ENCODE measurements at places on chromosomes 2 and 18.

DNA sequence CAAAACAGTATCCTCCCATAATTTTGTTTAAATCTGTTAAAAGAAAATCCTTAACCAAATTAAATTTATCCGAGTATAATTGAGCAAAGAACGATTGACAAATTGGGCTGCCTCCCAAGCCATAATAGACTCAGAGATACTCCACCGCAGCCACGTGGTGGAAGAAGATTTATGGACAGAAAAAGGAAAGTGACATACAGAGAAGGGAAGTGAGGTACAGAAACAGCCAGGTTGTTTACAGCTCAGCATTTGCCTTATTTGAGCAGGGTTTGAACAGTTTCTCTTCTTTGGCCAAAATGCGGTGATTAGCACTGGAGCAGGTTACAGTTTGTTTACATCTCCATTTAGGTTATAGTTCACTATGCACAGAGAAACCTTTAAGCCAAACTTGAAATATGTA, 60.8 kb downstream of the KYNU start:
- no peak for DNase-seq

DNA sequence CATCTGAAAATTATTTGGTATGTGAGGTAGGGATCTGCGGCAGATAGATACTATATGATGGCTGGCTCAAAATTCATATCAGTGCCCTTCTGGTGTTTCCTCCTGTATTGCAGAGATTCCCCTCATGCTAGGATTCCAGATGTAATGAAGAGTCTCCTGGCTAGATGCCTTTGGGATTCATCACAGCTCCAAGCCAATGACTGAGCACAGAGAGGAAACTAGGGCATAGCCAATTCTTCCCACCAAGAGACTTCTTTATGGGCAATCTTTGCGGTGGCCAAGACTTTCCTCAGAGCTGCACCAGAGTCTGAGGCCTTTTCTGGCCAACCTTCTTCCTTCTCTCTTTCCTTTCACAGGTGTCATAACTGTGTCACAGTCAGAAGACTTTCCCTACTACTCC, 25.5 kb upstream of the CIB4 start:
- no peak for DNase-seq

DNA sequence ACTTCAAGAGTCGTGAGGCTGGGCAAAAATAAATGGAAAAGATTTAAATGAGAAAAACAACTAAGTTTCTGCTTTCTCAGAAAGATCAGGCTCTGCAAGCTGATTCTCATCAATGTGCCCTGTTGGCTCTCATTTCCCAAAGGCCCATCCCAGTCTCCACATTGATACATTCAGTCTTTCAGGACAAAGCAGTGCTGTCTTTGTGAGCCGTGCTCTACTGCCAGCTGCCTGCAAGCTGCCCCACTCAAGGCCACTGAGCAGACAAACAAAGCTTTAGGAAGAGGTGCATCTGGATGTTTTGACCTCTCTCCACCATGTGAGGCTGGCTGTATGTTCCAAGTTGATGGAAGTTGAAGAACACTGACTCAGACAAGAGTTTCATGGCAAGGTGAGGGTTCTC, 48.8 kb downstream of the FSHR start:
- DNase-seq = no peak

DNA sequence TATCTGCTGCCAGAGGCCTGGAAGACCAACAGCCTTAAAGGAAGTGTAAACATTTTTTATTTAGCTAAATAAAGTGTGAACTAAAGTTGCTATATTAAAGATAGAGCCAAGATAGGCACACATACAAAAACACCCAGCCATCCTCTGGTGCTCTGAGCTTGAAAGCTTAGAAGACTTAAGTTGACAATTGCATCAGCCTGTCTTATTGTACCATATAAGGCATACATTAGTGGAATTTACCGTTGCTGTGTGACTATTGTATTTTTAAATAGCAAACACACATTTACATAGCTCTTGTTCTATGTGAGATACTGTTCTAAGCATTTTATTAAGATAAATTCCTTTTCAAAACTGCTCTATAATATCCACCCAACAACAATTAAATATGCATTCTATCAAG, 736.6 kb upstream of the ZEB2 start:
- no peak for DNase-seq

DNA sequence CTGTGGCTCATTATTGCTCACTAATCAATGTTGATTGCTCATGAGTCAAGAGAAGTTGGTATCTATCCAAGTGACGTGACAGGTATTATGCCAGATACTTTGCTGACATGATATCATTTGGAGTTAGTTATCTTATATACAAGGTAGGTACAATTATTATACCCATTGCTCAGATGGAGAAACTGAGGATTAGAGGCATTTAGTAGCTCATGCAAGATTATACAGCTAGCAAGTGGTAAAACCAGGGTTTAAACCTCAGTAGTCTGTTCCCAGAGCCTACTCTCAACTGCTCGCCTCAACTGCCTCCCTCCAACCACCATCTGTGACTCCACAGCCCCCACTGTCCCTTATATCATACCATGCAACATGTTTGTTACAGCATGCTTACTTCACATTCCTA, 6.1 kb downstream of the FIGLA start:
- DNase-seq = no peak

DNA sequence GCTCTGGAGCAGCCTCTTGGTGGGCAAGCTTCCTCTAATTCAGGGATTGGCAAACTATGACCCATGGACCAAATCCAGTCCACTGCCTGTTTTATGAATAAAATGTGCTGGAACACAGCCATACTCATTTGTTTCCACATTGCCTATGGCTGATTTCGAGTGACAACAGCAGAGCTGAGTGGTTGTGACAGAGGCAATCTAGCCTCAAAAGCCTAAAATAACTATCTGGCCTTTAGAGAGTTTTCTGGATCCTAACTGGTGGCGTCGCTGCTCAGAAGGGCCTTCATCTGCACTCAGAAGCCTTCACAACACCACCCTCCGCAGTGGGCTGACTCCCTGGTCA, 147.1 kb downstream of the CCBE1 start:
- DNase-seq = no peak

GRCh38 chr2:194750926-194751325, 906.1 kb upstream of the SLC39A10 start:
- DNase-seq = no peak

GRCh38 chr2:53475321-53475720, 292.3 kb upstream of the CHAC2 start:
- no peak for DNase-seq

GRCh38 chr18:62716619-62717168, 1.4 kb downstream of the PHLPP1 start:
- DNase-seq = peak; percentile 34

DNA sequence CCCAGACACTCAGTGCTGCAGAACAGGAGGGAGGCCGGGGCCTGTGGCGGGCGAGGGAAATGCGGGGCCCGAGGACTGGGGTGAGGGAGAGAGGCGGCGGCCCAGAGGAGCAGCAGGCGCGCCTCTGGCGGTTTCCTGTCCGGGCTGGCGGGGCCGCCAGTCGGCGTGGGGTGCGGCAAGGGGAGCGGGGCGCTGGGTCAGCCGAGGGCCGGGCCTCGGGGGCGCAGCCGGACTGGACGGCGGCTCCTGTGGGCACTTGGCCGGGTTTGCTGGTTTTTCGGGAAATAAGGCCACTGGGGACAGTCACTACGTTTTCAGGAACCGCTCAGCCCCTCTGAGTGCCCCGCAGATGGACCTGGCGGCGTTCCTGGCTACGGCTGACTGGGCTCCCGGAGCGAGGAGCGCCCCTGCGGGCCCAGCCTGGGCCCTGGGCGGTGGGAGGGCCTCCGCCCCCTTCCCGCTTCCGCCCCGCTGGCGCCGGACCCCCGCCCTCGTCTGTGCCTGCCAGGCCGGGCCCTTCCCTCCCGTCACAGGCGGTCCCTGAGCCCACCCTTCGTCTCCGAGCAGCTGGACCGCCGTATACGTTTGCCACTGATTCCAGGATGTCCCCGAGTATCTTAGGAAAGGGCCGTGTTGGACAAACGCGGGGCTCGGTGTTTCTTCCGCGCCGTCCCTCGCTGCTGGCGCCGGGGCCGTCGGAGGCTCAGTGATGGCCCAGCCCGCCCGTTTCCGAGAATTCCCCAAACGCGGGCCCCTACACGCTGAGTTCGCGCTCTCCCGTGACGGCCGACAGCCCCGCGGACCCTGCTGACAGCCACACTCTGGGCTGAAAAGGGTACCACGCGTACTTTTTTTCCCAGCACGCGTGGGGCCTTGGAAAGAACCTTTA, 84.6 kb downstream of the FAM210A start:
- DNase-seq = no peak

GRCh38 chr2:23912054-23912453, 14.9 kb downstream of the ATAD2B start:
- no peak for DNase-seq

DNA sequence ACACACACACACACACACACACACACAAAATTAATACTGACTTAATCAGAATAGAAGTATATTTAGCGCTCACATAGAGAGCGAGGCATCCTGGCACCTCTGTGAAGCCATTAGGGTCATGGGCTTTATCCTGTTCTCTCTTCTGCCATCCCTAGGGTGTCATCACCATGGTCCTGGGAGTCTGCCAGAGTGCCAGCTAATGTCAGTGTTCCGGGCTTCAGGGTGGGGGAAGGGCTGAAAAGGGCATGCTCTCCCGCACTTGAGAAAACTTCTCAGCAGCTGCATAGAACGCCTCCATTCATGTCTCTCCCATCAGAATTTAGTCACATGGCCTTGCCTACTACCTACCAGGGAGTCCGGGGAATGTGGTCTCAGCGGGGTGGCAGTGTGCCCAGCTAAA, 19.7 kb upstream of the DYNC2LI1 start:
- peak; percentile 39 for DNase-seq

- DNase-seq = no peak
Measured at GRCh38 chr18:70386582-70386981, 97.7 kb downstream of the SOCS6 start.

DNA sequence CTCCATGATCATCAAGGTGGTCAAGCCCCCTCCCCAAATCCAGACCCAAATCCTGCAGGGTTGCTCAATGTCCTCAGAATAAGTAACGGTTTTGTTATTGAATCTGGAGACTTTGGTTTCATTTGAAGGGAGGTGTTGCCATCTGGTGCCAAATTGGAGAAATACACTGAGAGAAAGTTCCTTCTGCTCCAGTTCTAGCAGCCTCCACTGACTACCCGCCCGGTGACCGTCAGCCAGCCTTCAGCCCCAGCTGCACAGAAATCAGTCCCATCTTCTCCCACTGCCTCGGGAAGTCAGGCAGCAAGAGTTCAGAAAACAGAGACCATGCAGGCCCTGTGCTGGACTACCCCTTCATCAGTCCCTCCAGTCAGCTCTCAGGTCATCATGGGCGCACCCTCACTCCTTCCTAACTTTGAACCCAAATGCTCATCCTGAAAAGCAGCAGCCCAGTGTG, 38.7 kb downstream of the PKDCC start:
- DNase-seq = peak; percentile 52

DNA sequence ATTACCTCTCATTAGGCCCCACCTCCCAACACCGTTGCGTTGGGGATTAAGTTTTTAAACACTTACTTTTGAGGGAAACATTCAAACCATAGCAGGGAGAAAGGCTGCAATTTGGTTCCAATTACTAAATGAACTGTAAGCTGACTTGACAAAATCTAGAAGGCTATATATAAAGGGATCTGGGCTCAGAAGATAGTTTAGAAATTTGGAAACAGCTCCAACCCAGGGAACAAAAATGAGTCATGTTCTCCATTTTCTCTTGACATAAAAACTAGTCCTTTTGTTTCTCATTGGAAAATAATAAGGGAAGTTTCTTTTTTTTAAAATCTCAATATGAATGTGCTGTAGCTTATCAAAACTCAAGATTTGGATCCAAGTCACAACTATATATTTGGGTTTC, 17.5 kb downstream of the MOGAT1 start:
- no peak for DNase-seq

- no peak for DNase-seq
Measured at GRCh38 chr2:191693166-191693565, 15.2 kb downstream of the NABP1 start.

All from foreskin melanocyte (primary cell).